ENCODE measurements at places on chromosomes 13 and 19. TPM values are rescaled to one million over a fixed set of nuclear protein-coding genes. Genes with fewer than 3 reads are reported as not detected.

LILRB3 gene
- 0.56 TPM for total RNA-seq

DNA sequence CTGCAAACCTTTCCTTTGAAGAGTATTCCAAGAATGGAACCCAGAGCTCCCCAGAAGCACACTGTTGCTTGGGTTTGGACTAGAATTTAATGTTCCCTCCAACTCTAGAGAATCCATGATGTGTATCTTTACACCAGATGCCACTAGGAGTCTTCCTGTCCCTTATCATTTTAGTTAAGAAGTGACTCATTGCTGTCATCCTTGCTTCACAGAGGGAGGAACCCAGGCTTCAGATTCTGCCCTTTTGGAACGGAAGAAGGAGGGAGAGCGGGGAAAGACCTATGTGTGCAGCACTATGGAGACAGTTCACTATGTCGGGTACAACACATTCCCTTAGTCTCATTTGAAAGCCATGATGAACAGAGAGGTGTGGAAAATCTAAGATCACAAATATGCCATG, 2.1 kb upstream of the ATP12A start:
- H3K36me3 ChIP-seq: no peaks in the 10 kb centered on the region
- no peak overlapping the region for H3K4me3 ChIP-seq
- no peak for DNase-seq
- peaks cover 6% of the 10 kb centered on the region for H3K27me3 ChIP-seq
- H3K27ac ChIP-seq: no peak overlapping the region

- H3K27ac ChIP-seq: no peak overlapping the region
- DNase-seq: no peak
- H3K4me1 ChIP-seq: no peaks in the 10 kb centered on the region
- H3K27me3 ChIP-seq: no peaks in the 10 kb centered on the region
Observed at GRCh38 chr19:9474975-9475374, 23.4 kb downstream of the ZNF560 start.

NKG7 gene
- total RNA-seq: not detected

EID2B gene
- total RNA-seq: 7.1 TPM

PLPP2 gene
- total RNA-seq: 31.7 TPM

GRCh38 chr19:19657397-19657783, 6.1 kb downstream of the ATP13A1 start:
- peaks cover 11% of the 10 kb centered on the region for H3K4me1 ChIP-seq
- no peak for DNase-seq
- no peak overlapping the region for H3K27ac ChIP-seq
- peaks cover 70% of the 10 kb centered on the region for H3K36me3 ChIP-seq
- no peak overlapping the region for H3K4me3 ChIP-seq

DNA sequence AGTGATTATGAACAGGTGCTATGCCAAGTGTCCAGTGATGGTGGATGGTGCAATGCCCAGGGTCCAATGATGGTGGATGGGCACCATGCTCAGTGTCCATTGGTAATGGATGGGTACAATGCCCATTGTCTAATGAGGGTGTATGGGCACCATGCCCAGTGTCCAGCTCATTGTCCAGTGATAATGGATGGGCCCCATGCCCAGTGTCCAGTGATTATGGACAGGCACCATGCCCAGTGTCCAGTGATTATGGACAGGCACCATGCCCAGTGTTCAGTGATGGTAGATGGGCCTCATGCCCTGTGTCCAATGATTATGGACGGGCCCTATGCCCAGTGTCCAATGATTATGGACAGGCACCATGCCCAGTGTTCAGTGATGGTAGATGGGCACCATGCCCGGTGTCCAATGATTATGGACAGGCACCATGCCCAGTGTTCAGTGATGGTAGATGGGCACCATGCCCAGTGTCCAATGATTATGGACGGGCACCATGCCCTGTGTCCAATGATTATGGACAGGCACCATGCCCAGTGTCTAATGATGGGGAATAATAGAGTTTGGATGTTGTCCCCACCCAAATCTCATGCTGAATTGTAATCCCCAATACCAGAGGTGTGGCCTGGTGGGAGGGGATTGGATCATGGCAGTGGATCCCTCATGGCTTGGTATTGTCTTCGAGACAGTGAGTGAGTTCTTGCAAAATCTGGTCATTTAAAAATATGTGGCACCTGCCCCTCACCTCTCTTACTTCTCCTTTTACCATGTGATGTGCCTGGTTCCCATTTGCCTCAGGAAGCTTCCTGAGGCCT, 87.8 kb downstream of the ANKRD10 start:
- no peaks in the 10 kb centered on the region for H3K36me3 ChIP-seq
- no peaks in the 10 kb centered on the region for H3K4me1 ChIP-seq
- no peak for DNase-seq
- H3K27me3 ChIP-seq: no peaks in the 10 kb centered on the region
- H3K4me3 ChIP-seq: no peak overlapping the region
- H3K27ac ChIP-seq: no peak overlapping the region

LGALS14 gene
- total RNA-seq: not detected

DNA sequence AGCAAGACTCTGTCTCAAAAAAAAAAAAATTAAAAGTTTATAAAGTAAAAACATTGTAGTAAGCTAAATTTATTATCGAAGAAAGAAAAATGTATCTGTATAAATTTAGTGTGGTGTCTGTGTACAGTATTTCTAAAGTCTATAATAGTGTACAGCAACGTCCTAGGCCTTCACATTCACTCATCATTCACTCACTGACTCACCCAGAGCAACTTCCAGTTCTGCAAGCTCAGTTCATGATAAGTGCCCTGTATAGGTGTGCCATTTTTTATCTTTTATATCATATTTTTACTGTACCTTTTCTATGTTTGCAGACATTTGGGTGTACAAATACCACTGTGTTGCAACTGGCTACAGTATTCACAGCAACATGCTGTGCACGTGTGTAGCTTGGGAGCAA, 118.1 kb downstream of the TNFRSF19 start:
- no peak for DNase-seq
- H3K4me3 ChIP-seq: no peak overlapping the region
- H3K36me3 ChIP-seq: no peaks in the 10 kb centered on the region
- H3K4me1 ChIP-seq: no peaks in the 10 kb centered on the region
- no peak overlapping the region for H3K27ac ChIP-seq
- no peaks in the 10 kb centered on the region for H3K27me3 ChIP-seq

DNA sequence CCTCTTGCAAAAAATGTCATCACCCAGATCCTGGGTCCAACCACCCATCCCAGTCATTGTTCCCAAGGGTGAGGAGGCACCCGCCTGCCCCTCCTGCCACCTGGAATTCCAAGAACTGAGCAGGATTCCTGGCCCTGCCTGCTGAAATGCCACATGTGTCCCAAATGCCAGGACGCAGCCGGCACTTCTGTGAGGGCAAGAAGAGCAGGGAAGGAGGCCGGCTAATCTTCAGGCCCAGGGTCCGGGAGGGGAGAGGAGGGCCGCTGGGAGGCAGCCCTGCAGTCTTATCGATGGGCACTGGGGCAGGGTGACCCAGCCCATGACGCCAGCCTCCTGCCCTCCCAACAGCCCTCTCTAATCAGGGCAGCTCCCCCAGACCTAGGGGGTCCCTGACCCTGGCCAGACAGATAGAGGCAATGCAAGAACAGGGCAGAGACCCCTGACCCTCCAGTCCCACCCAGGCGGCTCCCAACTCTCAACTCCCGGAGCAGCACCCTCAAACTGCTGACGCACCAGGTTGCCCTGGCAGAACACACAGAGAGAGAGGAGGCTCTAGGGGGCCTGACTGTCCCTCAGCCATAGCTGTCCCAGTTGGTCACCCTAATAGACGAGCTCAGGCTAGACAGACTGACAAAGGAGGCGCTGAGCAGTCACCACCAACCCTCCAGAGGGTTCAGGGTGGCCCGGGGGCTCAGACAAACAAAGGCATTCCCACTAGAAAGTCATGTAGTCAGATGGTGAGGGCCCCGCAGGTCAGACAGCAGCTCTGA, 1.5 kb downstream of the MFSD12 start:
- DNase-seq: no peak
- H3K27me3 ChIP-seq: no peaks in the 10 kb centered on the region
- no peaks in the 10 kb centered on the region for H3K36me3 ChIP-seq
- no peak overlapping the region for H3K27ac ChIP-seq
- H3K4me1 ChIP-seq: peaks cover 20% of the 10 kb centered on the region

- no peaks in the 10 kb centered on the region for H3K27me3 ChIP-seq
- peak overlapping the region; percentile 62 for H3K4me3 ChIP-seq
Observed at GRCh38 chr19:48635966-48636858, 967 bp downstream of the DBP start.

GRCh38 chr19:51690454-51691073, 2.6 kb upstream of the SPACA6 start:
- H3K4me1 ChIP-seq: peaks cover 28% of the 10 kb centered on the region
- H3K27me3 ChIP-seq: no peaks in the 10 kb centered on the region
- peak overlapping the region; percentile 67 for H3K4me3 ChIP-seq
- H3K36me3 ChIP-seq: peaks cover 13% of the 10 kb centered on the region
- H3K27ac ChIP-seq: peak overlapping the region; percentile 97

ZNF627 gene
- 14.5 TPM for total RNA-seq

MATK gene
- total RNA-seq: 14.7 TPM

DNA sequence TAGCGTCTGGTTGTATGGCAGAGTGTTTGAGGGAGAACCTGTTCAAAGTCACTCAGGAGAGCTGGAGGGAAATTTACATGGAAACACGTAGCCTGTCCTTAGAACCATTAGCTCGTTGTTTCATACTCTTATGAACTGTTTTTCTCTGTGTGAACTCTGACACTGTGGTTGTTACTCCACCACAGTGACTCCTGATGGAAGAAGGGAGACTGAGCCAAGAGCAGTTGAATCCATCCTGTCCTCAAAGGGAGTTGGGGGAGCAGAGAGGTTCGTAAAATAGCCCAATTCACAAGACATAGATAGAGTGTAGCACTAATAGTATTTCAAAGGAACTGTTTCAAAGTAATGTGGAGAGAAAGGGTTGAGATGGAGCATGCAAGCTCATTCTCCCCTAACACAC, 964.8 kb downstream of the PCDH9 start:
- H3K36me3 ChIP-seq: no peaks in the 10 kb centered on the region
- no peaks in the 10 kb centered on the region for H3K27me3 ChIP-seq
- DNase-seq: no peak
- H3K4me1 ChIP-seq: no peaks in the 10 kb centered on the region

DNA sequence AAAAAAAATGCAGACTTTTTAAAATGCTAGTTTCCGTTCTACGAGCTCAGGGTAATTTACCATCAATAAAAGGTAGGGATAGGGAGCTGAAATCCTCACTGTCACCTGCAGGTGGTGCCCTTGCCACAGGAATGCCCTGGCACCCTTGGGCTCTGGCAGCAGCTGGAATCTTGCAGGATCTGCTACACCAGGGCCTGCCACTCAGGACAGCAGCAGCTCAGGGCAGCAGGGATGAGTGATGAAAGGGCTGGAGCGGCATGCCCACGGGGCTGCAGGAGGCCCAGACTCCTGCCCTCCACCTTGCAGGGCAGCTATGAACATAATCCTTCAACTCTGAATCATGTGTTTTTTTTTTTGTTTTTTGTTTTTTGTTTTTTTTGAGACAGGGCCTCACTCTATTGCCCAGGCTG, 54.0 kb downstream of the GNG7 start:
- no peaks in the 10 kb centered on the region for H3K4me1 ChIP-seq
- H3K36me3 ChIP-seq: no peaks in the 10 kb centered on the region
- no peaks in the 10 kb centered on the region for H3K27me3 ChIP-seq
- H3K27ac ChIP-seq: no peak overlapping the region
- peak; percentile 81 for DNase-seq

COQ8B gene
- total RNA-seq: 39.2 TPM

- no peaks in the 10 kb centered on the region for H3K4me1 ChIP-seq
- no peaks in the 10 kb centered on the region for H3K27me3 ChIP-seq
- no peak overlapping the region for H3K4me3 ChIP-seq
- no peak overlapping the region for H3K27ac ChIP-seq
- H3K36me3 ChIP-seq: no peaks in the 10 kb centered on the region
- no peak for DNase-seq
Observed at GRCh38 chr13:107456431-107456830, 758.9 kb downstream of the LIG4 start.

DNA sequence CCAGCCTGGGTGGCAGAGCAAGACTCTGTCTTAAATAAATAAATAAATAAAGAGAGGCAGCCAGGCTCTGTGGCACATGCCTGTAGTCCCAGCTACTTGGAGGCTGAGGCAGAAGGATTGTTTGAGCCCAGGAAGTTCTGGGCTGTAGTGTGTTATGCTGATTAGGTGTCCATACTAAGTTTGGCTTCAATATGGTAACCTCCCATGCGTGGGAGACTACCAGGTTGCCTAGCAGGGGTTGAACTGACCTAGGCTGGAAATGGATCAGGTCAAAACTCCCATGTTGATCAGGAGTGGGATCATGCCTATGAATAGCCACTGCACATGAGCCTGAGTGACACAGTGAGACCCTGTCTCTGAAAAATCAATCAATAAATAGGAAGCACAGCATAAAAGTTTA, 4.0 kb upstream of the SNRNP70 start:
- no peaks in the 10 kb centered on the region for H3K27me3 ChIP-seq
- no peak overlapping the region for H3K27ac ChIP-seq
- no peak for DNase-seq
- no peaks in the 10 kb centered on the region for H3K36me3 ChIP-seq

CBLC gene
- total RNA-seq: 2.0 TPM

DNA sequence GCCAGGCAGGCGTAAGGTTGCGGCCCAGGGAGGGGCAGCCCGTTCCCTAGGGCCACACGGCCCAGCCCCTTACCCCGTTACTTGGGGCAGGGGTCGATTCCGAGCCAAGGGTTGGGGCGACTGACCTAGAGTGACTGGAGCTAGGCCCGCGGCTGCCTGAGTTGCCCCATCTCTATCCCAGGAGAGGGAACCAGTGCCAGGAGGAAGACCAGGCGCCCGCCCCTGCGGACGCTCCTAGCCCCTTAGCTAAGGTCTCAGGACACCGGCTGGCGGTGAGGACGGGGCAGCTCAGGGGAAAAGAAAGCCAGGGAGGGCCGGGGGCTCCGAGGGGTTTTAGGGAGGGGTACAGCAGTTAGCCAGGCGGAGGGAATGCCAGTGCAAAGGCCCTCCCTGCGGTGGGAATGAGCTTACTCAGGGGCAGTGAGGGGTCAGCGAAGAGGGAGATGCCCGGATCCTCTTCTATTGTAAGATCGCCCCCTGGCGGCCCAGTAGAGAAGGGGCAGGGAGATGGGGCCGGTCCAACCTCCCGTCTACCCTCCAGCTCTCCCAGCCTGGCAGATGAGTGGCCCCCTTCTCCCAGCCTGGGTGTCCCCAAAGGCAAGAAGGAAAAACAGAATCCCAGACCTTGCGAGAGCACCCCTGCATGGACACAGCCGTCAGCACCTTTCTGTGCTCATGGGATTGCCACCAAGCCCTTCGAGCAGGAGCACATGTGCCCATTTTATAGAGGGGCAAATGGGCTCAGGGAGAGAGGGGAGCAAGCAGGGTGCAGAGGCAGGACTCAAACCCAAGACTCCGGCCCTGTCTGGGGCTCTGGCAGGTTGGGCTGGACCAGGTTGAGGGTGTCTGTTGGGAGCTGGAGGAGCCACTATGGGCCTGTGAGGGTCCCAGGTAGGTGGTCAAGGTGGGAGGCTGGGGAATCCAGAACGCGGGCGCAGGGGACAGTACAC, 16.3 kb downstream of the CILP2 start:
- no peak overlapping the region for H3K4me3 ChIP-seq
- DNase-seq: peak; percentile 26
- H3K4me1 ChIP-seq: no peaks in the 10 kb centered on the region
- H3K27ac ChIP-seq: no peak overlapping the region
- H3K27me3 ChIP-seq: no peaks in the 10 kb centered on the region

- peaks cover 10% of the 10 kb centered on the region for H3K27me3 ChIP-seq
- H3K4me1 ChIP-seq: no peaks in the 10 kb centered on the region
- H3K27ac ChIP-seq: no peak overlapping the region
- no peak for DNase-seq
- no peaks in the 10 kb centered on the region for H3K36me3 ChIP-seq
Observed at GRCh38 chr13:25377244-25377962, 5.6 kb downstream of the ATP8A2 start.

GRCh38 chr13:27808851-27809550, 16.7 kb downstream of the GSX1 start:
- no peak overlapping the region for H3K4me3 ChIP-seq
- peaks cover 3% of the 10 kb centered on the region for H3K27me3 ChIP-seq
- no peak for DNase-seq
- no peaks in the 10 kb centered on the region for H3K4me1 ChIP-seq
- no peak overlapping the region for H3K27ac ChIP-seq
- H3K36me3 ChIP-seq: no peaks in the 10 kb centered on the region

GEMIN7 gene
- 16.2 TPM for total RNA-seq

ZNF699 gene
- total RNA-seq: 14.3 TPM

ATP4B gene
- not detected for total RNA-seq

All from thyroid gland (tissue), 4 donors.